ENCODE measurements at places on chromosomes 16 and 17. TPM values are rescaled to one million over a fixed set of nuclear protein-coding genes. Genes with fewer than 3 reads are reported as not detected.

Gene SPIRE2
- polyA plus RNA-seq, result 0.71 TPM

- DNase-seq, result no peak
Observed at GRCh38 chr16:80981103-80981502, 25.6 kb downstream of the CMC2 start.

DNA sequence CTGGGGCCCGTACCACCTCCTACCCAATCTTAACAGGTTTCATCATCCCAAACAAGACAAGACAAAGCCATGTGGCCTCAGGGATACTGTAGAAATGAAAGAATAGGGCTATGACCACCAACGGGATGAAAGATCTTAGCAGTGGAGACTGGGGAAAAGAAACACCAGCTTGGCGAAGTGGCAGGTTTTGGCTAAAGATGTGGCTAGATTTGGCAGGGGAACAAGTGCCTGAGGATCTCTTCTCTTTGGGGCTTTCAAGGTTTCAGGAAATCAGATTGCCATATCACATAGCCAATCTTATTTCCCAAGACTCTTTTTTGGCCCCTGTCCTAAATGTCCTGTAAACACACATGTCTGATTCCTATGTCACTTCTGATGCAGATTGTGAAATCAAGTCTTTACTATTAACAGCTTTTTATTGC is 6.9 kb downstream of the KRT24 start:
- no peak for DNase-seq

DNA sequence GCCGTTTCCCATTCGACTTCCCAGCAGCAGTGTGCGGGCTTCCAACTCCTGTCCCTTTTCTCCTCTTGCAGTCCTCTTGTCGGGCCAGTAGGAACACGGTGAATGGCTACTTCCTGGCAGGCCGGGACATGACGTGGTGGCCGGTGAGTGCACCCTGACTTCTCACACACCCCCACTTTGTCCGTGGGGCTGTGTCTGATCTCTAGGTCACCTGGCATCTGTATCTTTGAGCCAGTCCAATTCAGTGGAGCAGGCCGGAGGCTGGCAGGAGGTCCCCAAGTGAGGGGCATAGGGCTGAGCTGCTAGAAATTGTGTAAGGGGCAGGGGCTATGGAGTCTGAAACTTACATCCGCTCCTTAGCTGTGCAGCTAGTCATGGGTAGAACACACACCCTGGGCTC is 6.6 kb downstream of the SLC5A10 start:
- no peak for DNase-seq

DNA sequence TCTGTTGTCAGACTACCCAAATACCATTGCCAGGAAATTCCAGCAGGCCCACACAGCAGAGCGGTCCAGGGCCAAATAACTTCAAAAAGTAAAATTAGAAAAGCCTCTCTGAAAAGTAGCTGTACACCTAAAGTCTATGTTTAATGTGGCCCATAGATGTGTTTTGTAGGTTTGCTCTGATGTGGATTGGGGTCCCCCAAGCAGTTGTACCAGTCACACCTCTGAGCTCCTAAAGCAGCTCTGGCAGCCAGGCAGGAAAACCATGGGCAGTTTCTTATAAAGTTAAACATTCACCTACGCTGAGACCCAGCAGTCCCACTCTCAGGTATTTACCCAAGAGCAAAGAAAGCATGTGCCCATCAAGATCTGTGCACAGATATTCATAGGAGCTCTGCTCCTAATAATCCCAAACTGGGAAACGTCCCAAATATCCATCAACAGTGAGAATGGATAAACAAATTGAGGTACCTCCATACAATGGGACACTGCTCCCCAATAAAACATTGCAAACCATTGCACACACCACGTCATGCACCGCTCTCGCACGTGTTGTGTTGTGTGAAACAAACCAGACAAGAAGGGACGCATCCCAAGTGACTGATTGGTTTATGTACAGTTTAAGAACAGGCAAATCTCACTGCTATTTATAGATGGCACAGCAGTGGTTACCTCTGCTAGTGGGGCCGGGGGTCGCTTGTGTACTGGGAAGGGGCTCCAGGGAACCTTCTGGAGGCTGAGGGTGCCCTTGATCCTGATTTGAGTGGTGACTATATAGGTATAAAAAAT is 15.8 kb upstream of the PRM1 start:
- no peak for DNase-seq

DNA sequence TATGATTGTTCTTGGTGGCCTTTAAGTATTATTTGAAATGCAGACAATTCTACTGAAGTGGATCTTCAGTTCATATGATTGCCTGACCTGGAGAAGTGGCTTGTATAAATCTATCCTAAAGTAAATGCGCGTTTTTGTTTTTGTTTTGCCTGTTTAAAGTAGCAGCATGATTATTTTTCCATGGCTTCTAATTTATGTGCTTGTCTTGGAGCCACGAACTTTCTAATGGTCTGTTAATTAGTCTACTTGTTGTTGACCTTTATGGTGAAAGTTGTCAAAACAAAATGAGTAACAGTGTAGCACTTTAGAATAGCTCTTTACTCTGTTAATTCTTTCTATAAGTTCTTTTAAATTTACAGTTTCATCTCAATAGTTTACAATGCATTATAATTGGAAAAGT is 1.7 kb downstream of the PRKAR1A start:
- DNase-seq, result no peak

DNA sequence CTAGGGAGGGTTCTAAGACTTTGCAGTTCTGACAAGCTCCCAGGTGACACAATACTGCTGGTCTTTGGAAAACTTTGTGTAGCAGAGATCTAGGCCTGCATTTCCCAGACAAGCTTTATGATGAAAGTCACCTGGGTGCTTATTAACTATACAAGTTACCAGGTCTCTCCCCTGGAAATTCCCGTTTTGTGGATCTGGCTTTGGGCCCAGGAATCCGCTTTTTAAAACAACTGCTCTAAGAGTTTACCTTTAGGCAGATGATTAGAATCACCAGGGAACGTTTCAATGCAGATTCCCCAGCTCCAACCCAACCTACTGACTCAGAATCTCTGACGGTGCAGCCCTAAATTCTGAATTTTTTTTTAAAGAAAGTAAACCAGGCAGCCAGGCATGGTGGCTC is 36.3 kb downstream of the MYH3 start:
- DNase-seq, result no peak

Measured in CD4-positive, alpha-beta memory T cell (primary cell).